ENCODE measurements at places on chromosomes 12 and 14. TPM values are rescaled to one million over a fixed set of nuclear protein-coding genes. Genes with fewer than 3 reads are reported as not detected.

OTX2 gene
- not detected for total RNA-seq

DNA sequence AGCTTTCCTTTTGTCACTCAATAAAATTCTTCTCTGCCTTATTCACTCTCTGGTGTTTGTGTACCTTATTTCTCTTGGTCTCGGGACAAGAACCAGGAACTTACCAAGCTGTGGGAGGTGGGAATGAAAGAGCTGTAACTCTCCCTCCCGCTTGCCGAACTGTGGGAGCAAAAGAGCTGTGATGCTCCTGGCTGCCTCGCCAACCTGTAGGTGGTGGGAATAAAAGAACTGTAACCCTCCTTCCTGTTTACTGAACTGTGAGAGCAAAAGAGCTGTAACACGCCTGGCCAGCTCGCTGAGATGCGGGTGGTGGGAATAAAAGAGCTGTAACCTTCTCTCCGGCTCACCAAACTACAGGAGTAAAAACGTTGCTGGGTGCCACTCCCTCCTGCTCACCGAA is 314.1 kb upstream of the LRIG3 start:
- no peak overlapping the region for H3K27ac ChIP-seq
- H3K27me3 ChIP-seq, result no peaks in the 10 kb centered on the region
- H3K4me1 ChIP-seq, result no peaks in the 10 kb centered on the region
- H3K4me3 ChIP-seq, result no peak overlapping the region

TTC6 gene
- total RNA-seq, result not detected

DNA sequence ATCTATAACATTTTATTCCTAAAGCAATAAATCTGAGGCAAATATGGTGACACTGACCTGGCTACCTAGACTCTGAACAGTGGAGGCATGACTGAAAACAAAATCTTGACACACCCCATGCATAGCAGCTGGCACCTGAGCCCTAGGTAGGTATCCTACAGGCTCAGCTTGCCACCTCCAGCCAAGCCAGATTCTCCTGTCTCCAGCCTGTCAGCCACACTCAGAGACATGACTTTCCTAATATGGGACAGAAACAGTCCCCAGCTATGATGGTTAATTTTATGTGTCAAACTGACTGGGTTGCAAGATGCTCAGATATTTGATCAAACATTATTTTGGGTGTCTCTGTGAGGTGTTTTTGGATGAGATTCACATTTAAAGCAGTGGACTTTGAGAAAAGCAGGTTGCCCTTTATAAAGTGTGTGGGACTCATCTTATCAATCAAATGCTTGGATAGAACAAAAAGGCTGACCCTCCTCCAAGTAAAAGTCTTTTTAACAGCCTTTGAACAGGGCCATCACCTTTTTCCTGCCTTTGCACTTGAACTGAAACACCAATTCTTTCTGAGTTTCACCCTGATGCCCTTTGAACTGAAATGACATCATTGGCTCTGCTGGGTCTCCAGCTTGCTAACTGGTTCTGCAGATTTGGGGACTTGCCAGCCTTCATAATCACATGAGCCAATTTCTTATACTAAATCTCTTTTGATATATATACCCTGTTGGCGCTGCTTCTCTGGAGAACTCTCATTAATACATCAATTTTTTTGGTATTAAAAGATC is 125.4 kb downstream of the LLPH start:
- H3K27ac ChIP-seq, result no peak overlapping the region
- peaks cover 12% of the 10 kb centered on the region for H3K27me3 ChIP-seq
- H3K4me1 ChIP-seq, result no peaks in the 10 kb centered on the region
- H3K4me3 ChIP-seq, result no peak overlapping the region
- no peak for DNase-seq
- no peaks in the 10 kb centered on the region for H3K36me3 ChIP-seq

DNA sequence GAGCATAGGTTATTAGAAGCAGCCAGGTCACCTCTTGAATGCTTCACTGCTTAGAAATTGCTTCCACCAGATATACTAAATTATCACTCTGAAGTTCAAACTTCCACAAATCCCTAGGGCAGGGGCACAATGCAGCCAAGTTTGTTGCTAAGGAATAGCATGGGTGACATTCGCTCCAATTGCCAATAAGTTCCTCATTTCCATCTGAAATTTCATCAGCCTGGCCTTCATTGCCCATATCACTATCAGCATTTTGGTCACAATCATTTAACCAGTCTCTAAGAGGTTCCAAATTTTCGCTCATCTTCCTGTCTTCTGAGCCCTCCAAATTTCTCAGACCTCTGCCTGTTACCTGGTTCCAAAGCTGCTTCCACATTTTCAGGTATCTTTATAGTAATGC is 356.1 kb downstream of the DAD1 start:
- H3K27me3 ChIP-seq, result no peaks in the 10 kb centered on the region
- peaks cover 3% of the 10 kb centered on the region for H3K36me3 ChIP-seq
- peaks cover 11% of the 10 kb centered on the region for H3K4me1 ChIP-seq
- no peak overlapping the region for H3K4me3 ChIP-seq
- H3K27ac ChIP-seq, result no peak overlapping the region
- DNase-seq, result no peak

- no peak overlapping the region for H3K27ac ChIP-seq
- no peaks in the 10 kb centered on the region for H3K4me1 ChIP-seq
- H3K4me3 ChIP-seq, result no peak overlapping the region
- H3K27me3 ChIP-seq, result no peaks in the 10 kb centered on the region
- H3K36me3 ChIP-seq, result no peaks in the 10 kb centered on the region
Observed at GRCh38 chr14:22300646-22301045, 288.4 kb downstream of the DAD1 start.

DNA sequence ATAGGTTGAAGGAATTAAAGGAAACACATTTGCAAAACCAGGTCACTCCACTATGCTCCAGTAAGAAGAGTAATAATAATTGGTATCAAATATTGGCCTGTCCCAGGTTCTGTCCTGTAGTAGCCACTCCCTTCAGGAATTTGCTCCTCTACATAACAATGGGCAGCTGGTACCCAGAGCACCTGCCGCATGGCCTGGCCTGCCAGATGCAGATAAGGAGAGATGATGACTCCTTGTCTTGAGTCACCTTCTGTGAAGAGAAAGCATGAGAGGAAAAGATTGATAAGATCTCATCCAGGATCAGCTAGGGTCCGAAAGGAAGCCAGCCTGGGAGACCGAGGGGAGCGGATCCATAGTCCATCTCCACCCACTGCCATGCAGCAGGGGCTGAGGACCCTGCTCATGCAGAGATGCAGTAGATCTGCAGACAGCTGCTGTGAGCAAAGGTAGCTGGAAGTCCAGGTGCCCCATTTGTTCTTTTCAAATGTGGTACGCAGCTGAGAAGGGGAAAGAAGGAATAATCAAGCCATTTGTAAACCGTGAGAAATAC is 24.3 kb downstream of the VCPKMT start:
- H3K36me3 ChIP-seq, result peaks cover 24% of the 10 kb centered on the region
- H3K4me3 ChIP-seq, result no peak overlapping the region
- H3K27ac ChIP-seq, result peak overlapping the region; percentile 20
- DNase-seq, result no peak

GRCh38 chr14:49677643-49678042 is 10.4 kb downstream of the POLE2 start:
- H3K27ac ChIP-seq, result no peak overlapping the region
- no peak for DNase-seq
- peaks cover 66% of the 10 kb centered on the region for H3K36me3 ChIP-seq
- H3K4me3 ChIP-seq, result no peak overlapping the region

- peak overlapping the region; percentile 93 for H3K4me3 ChIP-seq
- H3K27me3 ChIP-seq, result no peaks in the 10 kb centered on the region
- peaks cover 5% of the 10 kb centered on the region for H3K36me3 ChIP-seq
- DNase-seq, result no peak
Observed at GRCh38 chr12:109999649-109999971, 380 bp downstream of the ANKRD13A start.

- H3K4me1 ChIP-seq, result no peaks in the 10 kb centered on the region
- no peaks in the 10 kb centered on the region for H3K27me3 ChIP-seq
- H3K36me3 ChIP-seq, result no peaks in the 10 kb centered on the region
- DNase-seq, result no peak
Observed at GRCh38 chr14:90576581-90576980, 179.8 kb downstream of the CALM1 start.

ASCL1 gene
- not detected for total RNA-seq

Measured in activated CD8-positive, alpha-beta T cell treated with anti-CD3 and anti-CD28 coated beads for 36 hours (primary cell).